Muscle of leg (tissue), 16 donors: ENCODE measurements at places on chromosomes 11 and 22. TPM values are rescaled to one million over a fixed set of nuclear protein-coding genes. Genes with fewer than 3 reads are reported as not detected.
A peak's percentile ranks its signal among the peaks of the same experiment; 100 is the strongest.

The ZP1 gene
- polyA plus RNA-seq = not detected

- DNase-seq = peak; percentile 36
Observed at GRCh38 chr11:36365907-36366306, 69.8 kb downstream of the PRR5L start.

DNA sequence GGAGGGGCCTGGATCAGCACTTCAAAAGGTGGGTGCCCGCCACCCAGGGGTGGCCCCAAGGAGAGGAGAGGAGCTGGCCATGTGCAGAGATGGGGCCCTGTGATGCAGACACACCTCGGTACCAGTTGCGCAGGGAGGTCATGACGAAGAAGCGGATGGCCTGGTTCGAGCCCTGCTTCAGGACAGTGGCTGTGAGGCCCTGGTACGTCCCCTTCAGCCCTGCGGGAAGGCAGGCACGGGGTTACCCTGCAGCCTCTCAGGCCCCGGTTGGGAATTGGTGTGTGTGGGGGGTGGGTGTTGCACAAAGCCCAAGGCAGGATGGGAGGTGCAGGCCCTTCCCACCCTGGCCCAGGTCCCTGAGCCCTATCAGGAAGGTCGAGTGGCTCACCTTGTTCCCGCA, 1.8 kb downstream of the SLC25A1 start:
- no peak for DNase-seq

The MMP7 gene
- not detected for polyA plus RNA-seq

DNA sequence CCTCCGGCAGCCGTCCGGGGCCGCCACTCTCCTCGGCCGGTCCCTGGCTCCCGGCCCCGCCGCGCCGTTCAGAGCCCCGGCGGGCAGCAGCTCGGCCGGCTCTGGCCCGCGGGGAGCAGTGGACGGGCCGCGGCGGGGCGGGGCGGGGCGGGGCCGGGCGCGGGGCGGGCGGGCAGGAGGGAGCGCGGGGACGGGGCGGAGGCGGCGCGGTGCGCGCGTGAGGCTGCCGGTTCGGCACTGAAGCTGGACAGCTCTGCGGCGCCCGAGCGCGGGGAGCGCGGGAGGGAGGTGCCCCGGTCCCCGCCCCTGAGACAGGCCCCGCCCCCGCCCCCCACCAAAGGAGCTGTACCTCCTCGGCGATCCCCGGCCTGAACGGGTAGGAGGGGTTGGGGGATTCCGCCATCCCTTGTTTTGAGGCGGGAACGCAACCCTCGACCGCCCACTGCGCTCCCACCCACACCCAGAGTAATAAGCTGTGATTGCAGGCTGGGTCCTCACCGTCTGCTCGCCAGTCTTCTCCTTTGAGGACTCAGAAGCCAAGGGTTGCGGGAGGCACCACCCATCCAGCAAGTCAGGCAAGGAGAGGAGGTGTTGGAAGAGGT, at the start of gene DRD2:
TSS of gene DRD2 (minus strand) at position 239 of the 602 bp plus-strand sequence. CDS start 50,747 bp downstream, outside the sequence.
- DNase-seq = no peak

The RIMBP3C gene
- polyA plus RNA-seq = 0.72 TPM

The RIMBP3B gene
- polyA plus RNA-seq = not detected

GRCh38 chr11:124725719-124726105, 14.0 kb upstream of the NRGN start:
- no peak for DNase-seq

DNA sequence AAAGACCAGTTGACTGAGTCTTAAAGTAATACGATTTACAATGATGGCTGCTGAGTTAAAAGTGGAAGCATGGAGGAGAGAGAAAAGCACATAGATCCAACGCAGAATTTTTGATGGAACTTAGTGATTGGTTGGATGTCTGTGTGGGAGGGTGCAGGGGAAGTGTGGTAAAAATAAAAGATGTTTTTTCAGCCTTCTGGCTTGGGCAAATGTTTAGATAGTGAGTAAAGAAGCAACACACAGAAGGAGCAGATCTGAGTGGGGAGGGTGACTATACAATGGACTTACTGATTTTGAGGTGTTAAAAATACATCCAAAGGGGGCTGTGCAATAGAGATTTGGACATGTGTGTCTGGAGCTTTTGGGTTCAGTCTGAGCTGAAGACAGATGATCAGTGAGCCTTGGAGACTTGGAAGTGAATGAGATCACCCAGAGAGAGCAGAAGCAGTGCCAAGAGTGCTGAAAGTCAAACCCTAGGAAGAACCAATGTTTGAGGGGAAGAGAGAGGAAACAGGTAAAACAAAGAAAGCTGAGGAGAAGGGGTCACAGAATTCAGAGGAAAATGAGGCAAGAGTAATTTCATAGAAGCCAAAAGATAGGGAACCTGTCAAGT, 8.6 kb downstream of the GRIA4 start:
- no peak for DNase-seq

- no peak for DNase-seq
Observed at GRCh38 chr22:24588757-24589481, 4.0 kb downstream of the LRRC75B start.

The OPCML gene
- polyA plus RNA-seq = 1.9 TPM

DNA sequence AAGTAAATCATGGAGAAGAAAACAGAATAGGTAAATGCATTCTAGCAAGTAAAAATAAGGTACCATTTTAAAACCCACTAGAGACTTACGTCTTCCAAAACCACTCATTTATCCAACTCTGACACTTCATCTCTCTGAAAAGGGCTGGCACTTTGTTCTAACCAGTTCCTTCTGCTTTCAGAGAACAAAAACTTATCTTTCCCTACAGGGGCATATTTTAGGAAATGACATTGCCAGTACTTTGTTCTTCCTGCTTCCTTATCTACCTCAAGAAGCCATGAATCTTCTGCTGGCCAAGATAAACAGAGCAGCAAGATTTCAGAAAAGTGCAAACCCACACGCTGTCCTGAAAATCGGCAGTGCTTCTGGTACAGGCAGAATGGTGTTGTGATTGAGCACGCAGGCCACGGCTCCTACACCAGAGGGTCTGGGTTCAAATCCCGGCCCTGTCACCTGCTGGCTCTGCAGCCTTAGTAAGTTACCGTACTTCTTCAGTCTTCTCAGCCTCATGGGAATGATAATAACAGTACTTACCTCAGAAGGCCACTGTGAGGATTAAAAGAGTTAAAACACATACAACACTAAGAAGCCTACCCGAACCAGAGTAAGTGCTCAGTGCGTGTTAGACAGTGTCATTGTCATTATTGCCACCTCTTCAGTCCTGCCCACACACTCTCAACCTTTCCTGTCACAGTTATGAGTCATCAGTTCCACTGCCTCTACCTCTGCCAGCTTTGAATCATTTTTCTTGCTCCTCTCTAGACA, 11.0 kb downstream of the MPZL3 start:
- peak; percentile 26 for DNase-seq

The RCOR2 gene
- polyA plus RNA-seq = 14.6 TPM

The CSF2RB gene
- 1.8 TPM for polyA plus RNA-seq

DNA sequence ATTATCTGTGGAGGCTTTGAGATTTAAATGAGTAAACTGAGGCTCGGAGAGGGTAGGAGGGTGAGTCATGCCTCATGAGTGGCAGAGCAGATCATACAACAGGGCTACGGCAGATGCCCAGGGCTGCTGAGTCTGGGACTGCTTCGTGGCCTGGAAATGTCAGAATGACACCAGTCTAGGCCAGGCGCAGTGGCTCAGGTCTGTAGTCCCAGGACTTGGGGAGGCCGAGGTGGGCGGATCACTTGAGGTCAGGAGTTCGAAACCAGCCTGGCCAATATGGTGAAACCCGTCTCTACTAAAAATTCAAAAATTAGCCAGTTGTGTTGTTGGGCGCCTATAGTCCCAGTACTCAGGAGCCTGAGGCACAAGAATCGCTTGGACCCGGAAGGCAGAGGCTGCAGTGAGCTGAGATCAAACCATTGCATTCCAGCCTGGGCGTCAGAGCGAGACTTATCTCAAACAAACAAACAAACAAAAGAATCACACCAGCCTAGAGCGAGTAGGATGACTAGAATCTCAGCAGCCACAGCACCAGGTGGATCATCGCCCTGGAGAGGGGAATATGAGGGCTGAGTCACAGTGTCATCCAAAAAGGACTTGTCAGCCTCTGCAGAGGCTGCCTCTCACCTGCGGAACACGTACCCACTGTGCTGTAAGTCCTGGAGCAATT, 48.6 kb upstream of the ADA2 start:
- DNase-seq = no peak

- no peak for DNase-seq
Observed at GRCh38 chr22:45069925-45070324, 60.1 kb upstream of the PHF21B start.

- DNase-seq = no peak
Observed at GRCh38 chr11:47387944-47388696, 9.8 kb upstream of the SPI1 start.

The SLCO2B1 gene
- polyA plus RNA-seq = 15.4 TPM

The MS4A8 gene
- polyA plus RNA-seq = 10.5 TPM

The SAA4 gene
- 0.25 TPM for polyA plus RNA-seq

- DNase-seq = no peak
Observed at GRCh38 chr11:107849790-107850189, 8.8 kb downstream of the SLC35F2 start.

The CD248 gene
- 134 TPM for polyA plus RNA-seq

DNA sequence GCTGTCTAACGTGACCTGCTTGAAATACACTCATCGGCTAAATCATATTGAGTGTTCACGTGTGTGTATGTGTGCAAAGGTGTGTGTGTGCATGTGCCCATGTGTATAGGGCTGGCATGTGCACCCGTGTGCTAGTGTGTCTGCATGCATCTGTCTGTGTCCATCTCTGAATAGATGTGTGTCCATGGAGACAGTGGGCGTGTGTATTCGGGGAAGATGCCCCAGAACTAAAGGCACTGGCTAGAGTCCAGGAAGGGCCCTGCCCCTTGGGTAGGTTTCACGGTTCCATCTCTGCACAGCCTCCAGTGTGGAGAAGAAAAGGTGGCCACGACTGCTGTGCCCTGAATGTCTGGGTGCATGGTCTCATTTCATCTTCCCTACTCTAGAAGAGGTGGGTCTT, 220.3 kb downstream of the MN1 start:
- peak; percentile 60 for DNase-seq

- DNase-seq = no peak
Observed at GRCh38 chr11:89163686-89164085, 14.0 kb upstream of the TYR start.

The C22orf31 gene
- 1.6 TPM for polyA plus RNA-seq

DNA sequence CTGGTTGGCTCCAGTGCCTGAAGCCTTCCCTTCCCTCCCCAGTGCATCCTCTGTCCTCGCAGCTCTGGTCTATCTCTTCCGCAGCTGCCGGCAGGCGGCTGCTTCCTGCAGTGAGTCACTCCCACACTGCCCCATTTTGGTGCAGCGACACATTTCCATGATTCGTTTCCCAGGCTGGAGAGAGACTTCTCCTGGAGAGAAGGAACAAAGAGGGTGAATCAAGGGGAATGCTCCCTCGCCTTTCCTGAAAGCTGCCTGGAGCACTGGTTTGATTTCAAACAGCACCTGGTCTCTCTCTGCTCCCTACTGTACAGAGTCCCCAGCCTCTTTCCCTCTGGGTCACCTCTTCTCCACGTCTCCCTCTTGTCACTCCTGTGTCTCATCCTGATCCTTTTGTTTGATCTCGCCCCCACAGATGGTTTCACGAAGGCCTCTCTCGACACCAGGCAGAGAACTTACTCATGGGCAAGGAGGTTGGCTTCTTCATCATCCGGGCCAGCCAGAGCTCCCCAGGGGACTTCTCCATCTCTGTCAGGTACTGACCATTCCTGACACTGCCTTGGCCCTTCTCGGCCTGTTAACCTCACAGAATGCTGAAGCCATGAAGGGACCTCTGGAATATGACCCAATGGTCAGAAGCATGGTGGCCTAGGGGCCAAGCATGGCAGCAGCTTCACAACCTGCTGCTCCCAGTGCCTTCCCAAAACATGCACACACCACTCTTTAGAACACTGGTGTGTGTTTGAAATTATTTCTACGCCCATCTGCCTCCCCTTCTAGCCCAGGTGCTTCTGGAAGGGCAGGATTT, at the start of gene TMA7B:
TSS of gene TMA7B (plus strand) at position 758 of the 808 bp plus-strand sequence. CDS start 3,978 bp downstream, outside the sequence.
- DNase-seq = peak; percentile 57

- DNase-seq = no peak
Observed at GRCh38 chr11:71456294-71456693, 3.3 kb downstream of the NADSYN1 start.

GRCh38 chr11:134689886-134690285, 277.8 kb upstream of the B3GAT1 start:
- no peak for DNase-seq

- DNase-seq = no peak
Observed at GRCh38 chr11:25602959-25603358, 729.0 kb upstream of the ANO3 start.

DNA sequence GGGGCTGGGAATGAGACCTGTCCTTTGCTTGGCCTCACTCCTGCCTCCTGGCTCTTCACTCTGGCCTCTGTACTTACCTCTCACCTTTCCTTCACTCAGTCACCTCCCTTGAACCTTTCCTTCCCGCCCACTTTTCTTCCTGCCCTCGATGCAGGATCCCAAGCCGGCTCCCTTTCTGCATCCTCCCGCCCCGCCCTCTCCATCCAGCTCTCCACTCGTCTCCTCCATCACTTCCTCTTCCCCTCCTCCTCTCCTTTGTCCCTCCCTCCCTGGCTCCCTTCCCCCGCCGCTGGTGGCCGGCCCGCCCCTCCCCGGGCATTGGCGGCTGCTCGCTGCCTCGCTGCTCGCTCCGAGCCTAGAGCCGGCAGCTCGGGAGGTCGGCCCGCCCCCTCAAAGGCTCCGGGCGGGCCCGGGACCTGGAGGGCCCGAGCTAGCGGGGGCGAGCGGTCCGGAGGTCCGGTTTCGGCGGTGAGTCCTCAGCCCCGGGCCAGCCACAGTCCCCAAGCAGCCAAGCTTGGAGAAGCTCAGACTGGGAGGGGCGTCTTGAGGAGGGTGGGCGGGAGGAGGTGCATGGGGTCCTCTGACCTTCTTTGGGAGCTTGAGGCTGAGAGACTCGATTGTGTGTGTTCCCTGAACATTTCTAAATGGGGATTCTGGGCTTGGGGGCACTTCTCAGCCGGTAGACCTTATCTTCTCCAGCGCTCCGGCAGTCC, 13.8 kb downstream of the PHLDB1 start:
- DNase-seq = peak; percentile 94

DNA sequence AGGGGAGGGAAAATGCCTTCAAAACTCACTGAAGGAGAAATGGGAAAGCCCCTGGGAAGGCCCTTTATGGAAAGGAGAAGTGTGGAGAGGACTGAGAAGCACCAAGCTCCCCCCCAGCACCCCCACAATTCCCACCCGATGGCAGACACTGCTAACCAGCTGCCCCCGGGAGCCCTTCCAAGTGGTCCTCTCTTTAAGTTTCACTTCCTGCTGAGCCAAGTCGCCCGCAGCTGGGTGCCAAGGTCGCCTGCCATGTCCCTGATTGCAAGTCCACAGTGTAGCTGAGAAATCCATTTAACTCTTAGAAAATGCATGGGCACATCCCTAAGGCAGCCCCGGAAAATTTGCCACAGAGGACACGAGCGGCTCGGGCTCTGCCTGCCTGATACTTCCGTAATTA, 68.2 kb downstream of the GALNT18 start:
- DNase-seq = no peak

DNA sequence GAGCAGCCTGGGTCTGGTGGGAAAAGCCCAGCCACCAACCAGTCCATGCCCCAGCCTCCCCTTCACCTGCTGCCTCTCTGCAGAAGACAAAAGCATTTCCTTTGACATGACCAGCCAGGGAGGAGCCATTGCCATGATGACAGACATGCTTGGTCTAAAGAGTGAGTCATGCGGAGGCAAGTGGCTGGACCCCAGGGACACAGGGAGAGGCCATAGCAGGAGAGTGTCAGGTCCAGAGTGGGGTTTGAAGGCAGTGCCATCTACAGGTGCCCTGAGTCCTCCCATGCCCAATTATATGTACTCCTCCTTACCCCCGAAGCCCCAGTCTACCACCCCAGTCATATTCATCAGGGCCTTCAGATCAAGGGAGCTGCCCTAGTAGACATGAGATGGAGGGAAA, 67.4 kb downstream of the SCN3B start:
- DNase-seq = no peak

GRCh38 chr11:94747146-94747545, 21.0 kb upstream of the AMOTL1 start:
- no peak for DNase-seq

The TIGD3 gene
- 0.32 TPM for polyA plus RNA-seq
